ENCODE measurements at places on chromosomes 1 and 21.

DNA sequence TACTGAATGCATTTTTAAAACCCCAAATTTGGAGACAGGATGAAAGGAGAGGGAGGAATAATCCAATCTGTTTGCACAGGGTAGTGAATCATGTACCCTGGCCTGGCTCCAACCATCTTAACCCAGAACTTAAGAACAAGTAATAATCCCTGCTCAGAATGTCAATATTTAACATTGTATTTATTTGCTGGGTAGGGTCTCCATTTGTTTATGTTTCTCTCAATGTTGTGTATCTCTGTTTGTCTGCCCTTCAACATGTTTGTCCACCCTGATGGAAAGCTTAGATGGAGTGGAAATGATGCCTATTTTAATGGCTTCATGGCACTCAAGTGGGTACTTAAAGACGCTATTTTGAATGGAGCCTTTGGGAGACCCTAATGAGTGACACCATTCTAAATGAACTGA is 54.4 kb upstream of the CDC42BPA start:
- DNase-seq: no peak

GRCh38 chr1:25795211-25795610 is 4.8 kb upstream of the SELENON start:
- DNase-seq: no peak

DNA sequence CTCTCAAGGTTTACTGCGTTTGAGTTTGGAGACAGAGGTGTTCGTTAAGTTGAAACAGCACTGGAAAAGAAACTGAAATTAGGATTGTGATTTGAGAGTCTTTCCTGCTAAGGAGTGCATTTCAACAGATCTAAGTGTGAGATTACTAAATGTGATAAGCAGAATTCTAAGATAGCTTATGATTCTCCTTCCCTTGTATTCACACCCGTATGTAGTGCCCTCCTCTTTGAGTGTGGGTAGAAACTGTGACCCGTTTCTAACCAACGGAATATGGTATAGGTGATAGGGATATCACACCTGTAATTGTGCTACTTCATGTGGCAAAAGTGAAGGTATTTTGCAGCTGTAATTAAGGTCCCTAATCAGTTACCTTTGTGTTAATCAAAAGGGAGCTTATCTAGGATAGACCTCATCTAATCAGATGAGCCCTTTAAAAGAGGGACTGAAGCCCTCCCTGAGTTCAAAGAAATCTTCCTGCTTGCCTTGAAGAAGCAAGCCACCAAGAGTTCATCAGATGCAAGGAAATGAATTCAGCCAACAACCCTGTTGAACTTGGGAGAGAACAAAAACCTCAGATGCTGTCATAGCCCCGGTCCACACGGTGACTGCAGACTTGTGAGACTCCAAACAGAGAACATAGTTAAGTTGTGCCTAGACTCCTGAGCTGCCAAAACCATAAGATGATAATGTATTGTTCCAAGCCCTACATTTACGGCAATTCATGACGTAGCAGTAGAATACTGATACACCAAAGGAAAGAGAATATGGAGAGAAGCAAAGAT is 12.6 kb upstream of the IL12RB2 start:
- no peak for DNase-seq

DNA sequence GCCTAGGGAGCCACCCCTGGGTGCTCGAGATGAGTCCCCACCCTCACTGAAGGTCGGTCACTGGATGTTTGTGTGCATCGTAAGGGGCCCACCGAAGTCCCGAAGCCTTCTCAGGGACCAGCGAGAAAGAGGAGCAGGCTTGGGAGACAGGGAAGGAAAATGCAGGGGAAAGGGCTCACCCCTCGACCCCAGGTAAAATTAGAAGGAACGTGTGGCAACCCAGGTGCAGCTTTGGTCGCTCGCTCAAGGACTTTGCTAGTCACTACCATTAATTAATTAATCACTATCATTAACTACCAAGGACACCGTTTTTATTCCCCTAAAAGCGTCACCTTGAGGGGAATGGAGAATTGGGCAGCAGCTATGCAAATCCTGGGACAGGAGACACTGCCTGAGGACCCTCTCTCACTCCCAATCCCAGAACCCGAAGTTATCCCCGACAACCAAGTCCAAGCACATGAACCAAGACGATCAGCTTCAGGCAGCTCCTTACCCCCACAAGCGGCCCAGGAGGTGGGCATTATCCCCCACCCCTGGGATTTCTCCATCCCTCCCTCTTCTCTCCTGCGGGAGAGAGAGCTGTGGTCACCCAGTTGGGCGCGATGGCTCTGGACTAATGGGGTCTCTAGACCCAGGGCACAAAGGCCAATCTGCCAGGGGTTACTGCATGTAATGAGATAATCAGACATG is 4.2 kb upstream of the SIM2 start:
- DNase-seq: no peak

- DNase-seq: no peak
Measured at GRCh38 chr1:106952776-106953175, 103.7 kb upstream of the PRMT6 start.

DNA sequence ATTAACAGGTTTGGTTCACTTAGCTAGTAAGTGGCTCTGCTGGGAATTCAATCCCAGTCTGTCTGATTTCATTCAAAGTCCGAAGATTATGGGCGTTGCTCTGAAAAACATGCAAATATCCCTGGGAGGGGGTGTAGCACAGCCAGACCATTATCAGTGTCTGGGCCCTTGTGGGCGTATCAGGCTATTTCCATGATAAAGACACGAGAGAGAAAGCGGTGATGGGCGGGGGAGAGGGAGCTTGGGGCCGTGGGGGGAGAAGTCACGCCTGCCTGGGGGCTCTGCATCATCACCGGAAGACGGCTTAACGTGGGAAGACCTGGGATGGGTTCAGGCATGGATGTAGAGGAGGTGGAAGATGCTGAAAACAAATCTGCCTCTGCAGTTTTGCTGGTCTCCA is 25.8 kb downstream of the IL6R start:
- no peak for DNase-seq

GRCh38 chr1:162391790-162392563 is 10.4 kb downstream of the C1orf226 start:
- no peak for DNase-seq

GRCh38 chr1:25492323-25492722 is 51.1 kb upstream of the LDLRAP1 start:
- DNase-seq: no peak

GRCh38 chr1:204258213-204259115 is 44.7 kb upstream of the GOLT1A start:
- peak; percentile 43 for DNase-seq

GRCh38 chr21:31198575-31198974 is 145.5 kb downstream of the TIAM1 start:
- DNase-seq: no peak

DNA sequence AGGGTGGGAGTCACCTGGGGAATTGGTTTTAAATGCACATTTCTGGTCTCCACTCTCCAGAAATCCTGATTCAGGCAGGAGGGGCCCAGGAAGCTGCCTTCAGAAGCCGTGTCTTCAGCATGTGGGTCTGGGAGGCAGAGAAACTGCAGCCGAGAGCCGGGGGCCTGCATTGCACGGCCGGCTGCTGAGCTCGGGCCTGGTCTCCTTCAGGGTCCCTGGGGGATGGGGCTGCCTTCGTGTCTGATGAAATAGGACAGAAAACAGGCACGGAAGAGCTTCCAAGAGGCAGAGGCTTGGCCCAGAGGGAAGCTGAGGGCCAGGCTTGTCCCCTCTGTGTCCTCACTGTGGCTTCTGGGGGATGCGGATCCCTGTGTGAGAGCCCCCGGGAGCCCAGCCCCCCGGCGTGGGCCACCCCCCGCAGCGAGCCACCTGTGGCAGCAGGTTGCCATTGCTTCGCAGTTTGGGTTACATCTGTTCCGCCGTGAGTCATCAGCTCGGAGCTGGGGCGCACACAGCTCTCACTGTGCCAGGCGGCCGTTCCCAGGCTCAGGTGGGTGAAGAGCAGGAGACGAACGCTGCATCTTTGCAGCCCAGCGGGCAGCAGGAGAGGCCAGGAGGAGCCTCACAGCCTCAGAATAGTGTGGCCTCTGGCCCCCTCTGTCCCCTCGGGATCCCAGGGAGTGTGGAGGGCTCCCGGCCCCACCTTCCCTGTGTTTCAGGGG is 72.4 kb downstream of the AJAP1 start:
- no peak for DNase-seq

DNA sequence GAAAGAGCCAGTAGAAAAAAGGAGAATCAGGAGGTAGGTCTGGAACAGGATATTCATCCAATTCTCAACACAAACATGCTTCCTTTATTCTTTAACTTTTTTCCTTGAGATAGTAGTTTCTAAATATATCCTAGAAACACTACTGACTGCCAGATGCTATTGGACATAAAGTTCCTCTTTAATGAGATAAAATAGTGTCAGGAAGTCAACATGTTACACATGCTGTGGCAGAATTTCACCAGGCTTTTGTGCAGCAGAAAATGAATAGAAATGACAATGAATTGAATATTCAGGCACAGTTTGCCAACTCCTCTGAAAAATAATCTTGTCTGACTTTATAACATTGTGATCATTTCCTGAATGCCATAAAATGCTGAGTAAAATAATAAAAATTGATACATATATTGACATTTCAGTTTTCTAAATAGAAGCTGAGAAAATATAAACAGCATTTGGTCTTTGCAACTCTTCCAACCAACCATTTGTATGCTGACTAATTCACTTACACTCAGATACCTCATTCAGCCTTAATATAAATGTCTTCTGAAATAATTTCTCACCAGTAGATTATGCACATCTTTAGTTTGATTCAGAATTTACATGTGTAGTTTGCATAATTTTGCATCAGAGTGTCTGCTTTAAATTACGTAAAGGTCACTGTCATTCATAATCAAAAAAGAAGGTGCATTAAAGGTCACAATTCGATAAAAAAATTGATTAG is 486.1 kb upstream of the ADGRL2 start:
- DNase-seq: no peak

- DNase-seq: no peak
Measured at GRCh38 chr1:3717041-3717714, 35.1 kb upstream of the CCDC27 start.

- no peak for DNase-seq
Measured at GRCh38 chr1:44670751-44671640, 3.3 kb downstream of the TMEM53 start.

GRCh38 chr1:23168079-23168444 is 594 bp downstream of the LUZP1 start:
- DNase-seq: no peak

- peak; percentile 31 for DNase-seq
Measured at GRCh38 chr1:66182551-66183178, 351.3 kb upstream of the SGIP1 start.

DNA sequence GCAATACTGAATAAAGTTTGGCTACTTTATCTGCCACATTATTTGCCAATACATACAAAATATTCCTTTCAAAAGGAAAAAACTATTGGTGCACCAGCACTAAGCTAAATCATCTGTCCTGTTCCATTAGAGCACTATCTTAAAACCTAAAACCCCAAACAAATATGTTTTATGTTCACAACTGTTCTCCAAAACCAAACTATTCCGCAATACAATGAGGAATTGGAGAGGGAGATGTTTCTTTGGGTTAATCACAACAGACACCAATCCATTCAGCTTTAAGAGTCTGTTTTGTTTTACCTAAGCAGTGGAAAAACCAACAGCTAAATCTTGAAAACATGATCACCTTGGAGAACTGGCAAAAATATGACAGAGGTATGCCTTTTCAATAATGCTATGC is 85.1 kb downstream of the ZNF644 start:
- DNase-seq: no peak

Data from CD4-positive, alpha-beta T cell (primary cell).